ENCODE measurements at places on chromosomes 6 and 20. TPM values are rescaled to one million over a fixed set of nuclear protein-coding genes. Genes with fewer than 3 reads are reported as not detected.

DNA sequence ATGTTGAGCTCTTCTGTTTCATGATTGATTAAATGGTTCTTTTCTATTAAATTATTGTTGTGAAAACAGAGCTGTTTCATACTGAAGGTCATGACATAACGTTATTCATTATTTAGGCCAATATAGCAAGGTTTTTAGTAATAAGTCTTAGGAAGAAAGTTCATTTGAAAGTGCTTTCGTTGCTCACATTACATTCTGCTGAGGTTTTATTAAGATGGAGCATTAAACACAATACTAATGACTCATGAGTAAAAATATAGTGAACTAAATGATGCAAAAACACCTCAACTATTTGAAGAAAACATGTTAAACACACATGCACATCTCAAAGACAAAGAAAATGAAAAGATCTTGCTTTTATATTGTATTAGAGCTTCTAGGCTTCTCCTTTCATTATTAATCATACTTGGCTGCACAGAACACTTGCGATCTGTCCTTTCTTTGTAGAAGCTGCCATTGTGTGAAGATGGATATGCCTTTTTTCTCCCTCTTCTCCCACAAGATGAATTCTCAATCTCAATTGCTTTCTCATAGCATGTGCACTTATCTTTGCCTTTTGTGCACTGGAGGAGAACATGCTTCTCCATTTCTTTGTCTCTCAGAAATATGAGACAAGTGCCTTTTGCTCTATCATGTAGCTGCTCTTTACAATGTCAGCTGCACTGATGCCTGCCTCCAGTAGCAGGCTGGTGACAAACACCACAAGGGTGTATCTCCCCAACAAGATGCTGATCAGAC lies 312.4 kb downstream of the PHF3 start:
- H3K36me3 ChIP-seq, result no peaks in the 10 kb centered on the region
- DNase-seq, result no peak
- no peak overlapping the region for H3K27ac ChIP-seq

- H3K36me3 ChIP-seq, result no peaks in the 10 kb centered on the region
- no peak overlapping the region for H3K4me3 ChIP-seq
- DNase-seq, result no peak
- no peaks in the 10 kb centered on the region for H3K4me1 ChIP-seq
Observed at GRCh38 chr6:141152951-141153350, 979.8 kb upstream of the GJE1 start.

Gene SEMG1
- not detected for total RNA-seq

DNA sequence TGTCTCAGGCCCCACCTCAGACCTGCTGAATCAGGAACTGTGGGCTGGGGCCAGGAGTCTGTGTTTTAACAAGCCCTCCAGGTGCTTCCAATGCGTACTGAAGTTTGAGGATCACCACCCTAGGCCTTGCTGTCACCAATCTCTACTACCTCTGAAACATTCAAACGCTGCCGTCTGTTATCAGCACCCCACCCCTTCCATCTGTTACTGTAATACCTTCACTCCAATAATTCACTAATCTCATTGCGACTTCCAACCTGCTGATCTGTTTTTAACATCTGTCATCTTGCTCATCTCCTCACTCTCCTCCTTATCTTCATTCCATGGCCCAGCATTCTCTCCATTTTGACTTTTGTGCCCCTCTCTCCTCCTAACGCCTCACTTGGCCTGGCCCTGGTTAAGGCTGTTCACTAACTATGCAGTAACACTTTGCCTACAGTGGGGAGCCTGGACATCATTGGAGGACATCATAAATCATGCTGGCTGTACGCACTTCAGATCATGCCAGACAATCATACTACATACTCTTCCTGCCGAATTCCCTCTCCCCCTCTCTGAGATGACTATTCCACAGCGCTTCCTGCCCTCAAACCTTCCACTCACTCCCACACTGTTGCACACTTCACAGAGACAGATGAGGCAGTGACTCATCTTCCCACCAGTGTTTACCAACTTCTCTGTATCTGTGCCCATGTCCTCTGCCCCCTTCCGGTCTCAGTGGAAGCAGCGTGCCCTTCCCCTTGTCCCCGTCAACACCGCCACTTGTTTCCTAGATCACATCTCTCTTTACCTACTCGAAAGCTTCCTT lies 3.0 kb upstream of the GUCA1B start:
- H3K4me1 ChIP-seq, result peaks cover 27% of the 10 kb centered on the region
- H3K4me3 ChIP-seq, result no peak overlapping the region
- no peaks in the 10 kb centered on the region for H3K27me3 ChIP-seq
- no peak overlapping the region for H3K27ac ChIP-seq

- DNase-seq, result no peak
- H3K36me3 ChIP-seq, result no peaks in the 10 kb centered on the region
- peaks cover 76% of the 10 kb centered on the region for H3K4me1 ChIP-seq
- peak overlapping the region; percentile 81 for H3K27ac ChIP-seq
- H3K4me3 ChIP-seq, result peak overlapping the region; percentile 26
Observed at GRCh38 chr6:13445005-13445743, 42.2 kb downstream of the GFOD1 start.

Gene SSTR4
- total RNA-seq, result not detected

Gene GDAP1L1
- total RNA-seq, result not detected

- H3K27ac ChIP-seq, result no peak overlapping the region
- DNase-seq, result no peak
- H3K36me3 ChIP-seq, result no peaks in the 10 kb centered on the region
Observed at GRCh38 chr6:13216236-13217014, 111.9 kb downstream of the TBC1D7 start.

Gene XKR7
- not detected for total RNA-seq

Data from esophagus muscularis mucosa (tissue), 4 donors.